ENCODE measurements at places on chromosomes 7 and 10. TPM values are rescaled to one million over a fixed set of nuclear protein-coding genes. Genes with fewer than 3 reads are reported as not detected.

TMEM213 gene
- not detected for total RNA-seq

ARHGAP22 gene
- total RNA-seq: 4.0 TPM

LRIT1 gene
- not detected for total RNA-seq

TMEM178B gene
- 1.3 TPM for total RNA-seq

TMEM184A gene
- 7.7 TPM for total RNA-seq

ACSM6 gene
- total RNA-seq: not detected

PRLHR gene
- total RNA-seq: not detected

PTF1A gene
- not detected for total RNA-seq

PITX3 gene
- 1.4 TPM for total RNA-seq

EIF3B gene
- 298 TPM for total RNA-seq

HGF gene
- total RNA-seq: 0.05 TPM

NPFFR1 gene
- total RNA-seq: not detected

GSTO1 gene
- total RNA-seq: 295 TPM

PMPCB gene
- total RNA-seq: 69.3 TPM

HOXA6 gene
- 1.6 TPM for total RNA-seq

GPR22 gene
- total RNA-seq: not detected

LRRD1 gene
- total RNA-seq: not detected

ELFN1 gene
- total RNA-seq: 0.37 TPM

HOXA3 gene
- 5.6 TPM for total RNA-seq

SPDYE9 gene
- total RNA-seq: not detected

GNGT1 gene
- not detected for total RNA-seq

VAX1 gene
- total RNA-seq: 1.3 TPM

WIPF3 gene
- 0.55 TPM for total RNA-seq

MYO1G gene
- total RNA-seq: 0.21 TPM

CDK5 gene
- 32.8 TPM for total RNA-seq

HOGA1 gene
- total RNA-seq: 2.6 TPM

LHFPL3 gene
- not detected for total RNA-seq

ZNF138 gene
- total RNA-seq: 3.1 TPM

IL15RA gene
- total RNA-seq: 2.9 TPM

All from A549 treated with Hydrocortisone at 1 μM for 4 hours (cell line).